ENCODE measurements at places on chromosomes 13 and 19. TPM values are rescaled to one million over a fixed set of nuclear protein-coding genes. Genes with fewer than 3 reads are reported as not detected.

OR7A5 gene
- total RNA-seq = not detected

PRR19 gene
- total RNA-seq = not detected

CATSPERD gene
- total RNA-seq = not detected

CHAMP1 gene
- 10.1 TPM for total RNA-seq

SLC25A41 gene
- total RNA-seq = not detected

PGLYRP1 gene
- not detected for total RNA-seq

RPS28 gene
- total RNA-seq = 1,293 TPM

MATK gene
- 0.70 TPM for total RNA-seq

Measured in smooth muscle cell of the coronary artery (primary cell).